ENCODE measurements at places on chromosomes 6 and 20.

DNA sequence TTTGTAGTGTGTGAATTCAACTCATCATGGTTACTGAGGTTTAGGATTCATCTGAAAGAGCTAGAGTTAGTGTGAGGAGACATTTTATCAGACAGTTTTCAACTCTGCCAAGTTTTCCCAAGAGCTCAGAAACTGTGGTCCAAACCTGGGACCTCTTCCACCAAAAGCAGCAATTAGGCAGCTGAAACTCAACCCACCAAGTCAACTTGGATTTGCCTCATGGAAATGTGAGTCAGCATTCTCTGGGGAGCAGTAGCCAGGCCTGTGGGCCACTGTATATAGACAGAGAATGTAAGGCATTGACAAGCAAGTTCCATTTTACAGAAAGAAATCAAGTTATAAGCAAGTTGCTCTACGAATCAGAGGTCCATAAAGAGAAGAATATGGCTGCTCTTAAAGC is 178.8 kb upstream of the HDDC2 start:
- no peak for DNase-seq

DNA sequence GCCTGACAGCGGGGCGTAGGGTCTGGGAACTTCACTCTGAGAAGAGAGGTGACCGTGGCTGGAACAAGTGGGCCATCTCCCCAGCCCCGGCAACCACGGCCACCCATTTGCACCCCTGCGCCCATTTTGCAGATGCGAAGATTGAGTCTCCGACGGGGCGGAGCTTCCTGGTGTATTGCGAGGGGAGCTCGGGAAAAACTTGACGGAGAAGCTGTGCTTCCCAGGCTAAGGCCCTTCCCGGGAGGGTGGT is 653 bp downstream of the ZNF335 start:
- DNase-seq, result no peak

- DNase-seq, result no peak
Observed at GRCh38 chr20:682123-682522, 6.5 kb upstream of the SCRT2 start.

DNA sequence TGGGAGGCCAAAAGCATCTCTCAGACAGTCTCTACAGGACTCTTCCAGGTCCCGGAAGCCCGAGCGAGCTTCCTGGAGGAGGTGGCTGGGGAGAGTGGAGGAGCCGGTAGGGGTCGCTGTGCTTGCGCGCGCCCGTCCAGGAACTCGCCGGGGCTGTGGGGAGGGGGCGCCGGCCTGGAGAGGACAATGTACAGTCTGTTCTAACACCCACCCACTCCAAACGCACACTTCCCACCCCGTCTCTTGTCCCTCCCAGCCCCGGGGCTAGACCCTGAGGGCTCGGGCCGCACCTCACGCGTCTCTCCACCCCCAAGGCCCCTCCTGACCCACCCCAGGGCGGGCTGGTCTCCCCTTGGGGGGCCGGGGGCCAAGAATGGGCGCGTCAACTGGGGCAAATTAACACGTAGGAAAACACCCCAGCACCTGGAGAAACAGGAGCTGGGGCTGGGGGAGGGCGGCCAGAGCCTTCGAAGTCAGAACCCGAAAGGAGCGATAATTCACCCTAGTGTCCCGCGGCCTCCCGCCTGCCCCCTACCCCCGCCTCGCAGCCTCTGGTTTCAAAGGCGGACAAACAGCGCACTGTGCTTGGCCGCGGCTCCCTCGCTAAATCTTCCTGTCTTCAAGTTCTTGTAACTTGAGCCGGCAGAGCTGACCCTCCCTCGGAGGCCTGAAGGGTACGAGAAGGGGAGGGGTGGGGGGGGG is 103.2 kb upstream of the FOXP4 start:
- no peak for DNase-seq
